T-helper 9 cell (primary cell): ENCODE measurements at places on chromosomes 7 and 10.

DNA sequence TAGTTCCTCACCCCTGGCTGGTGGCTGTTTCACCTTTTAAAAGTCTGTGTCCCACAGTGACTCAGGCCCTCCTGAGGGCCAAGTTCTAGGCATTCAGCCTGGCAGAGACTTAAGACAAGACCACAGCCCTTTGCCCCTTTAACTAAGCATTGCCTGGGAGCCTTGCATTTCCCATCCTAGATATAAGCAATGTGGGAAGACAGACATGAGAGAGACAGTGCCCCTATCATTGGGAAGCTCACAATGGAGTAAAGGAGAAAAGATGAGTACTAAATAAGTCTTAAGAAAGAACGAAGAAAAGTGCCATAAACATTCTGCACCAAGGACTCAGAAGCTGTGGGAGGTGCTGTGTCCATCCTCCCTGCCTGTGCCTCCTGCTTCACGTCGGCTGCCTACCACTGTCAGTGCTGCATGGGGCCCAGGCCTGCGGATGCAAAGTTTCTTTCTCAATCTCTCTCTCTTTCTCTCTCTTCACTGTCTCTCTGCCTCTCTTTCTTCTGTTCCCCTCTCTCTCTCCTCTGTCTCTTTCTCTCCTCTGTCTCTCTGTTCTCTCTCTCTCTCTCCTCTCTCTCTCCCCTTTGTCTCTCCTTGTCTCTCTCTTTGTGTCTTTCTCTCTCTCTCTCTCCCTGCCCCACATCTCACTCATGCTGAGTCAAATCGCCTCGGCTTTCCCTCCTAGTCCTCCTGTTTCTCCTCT, 21.5 kb downstream of the GPRIN2 start:
- DNase-seq = no peak

GRCh38 chr10:106866244-106866845, 298.2 kb downstream of the SORCS1 start:
- DNase-seq = no peak

DNA sequence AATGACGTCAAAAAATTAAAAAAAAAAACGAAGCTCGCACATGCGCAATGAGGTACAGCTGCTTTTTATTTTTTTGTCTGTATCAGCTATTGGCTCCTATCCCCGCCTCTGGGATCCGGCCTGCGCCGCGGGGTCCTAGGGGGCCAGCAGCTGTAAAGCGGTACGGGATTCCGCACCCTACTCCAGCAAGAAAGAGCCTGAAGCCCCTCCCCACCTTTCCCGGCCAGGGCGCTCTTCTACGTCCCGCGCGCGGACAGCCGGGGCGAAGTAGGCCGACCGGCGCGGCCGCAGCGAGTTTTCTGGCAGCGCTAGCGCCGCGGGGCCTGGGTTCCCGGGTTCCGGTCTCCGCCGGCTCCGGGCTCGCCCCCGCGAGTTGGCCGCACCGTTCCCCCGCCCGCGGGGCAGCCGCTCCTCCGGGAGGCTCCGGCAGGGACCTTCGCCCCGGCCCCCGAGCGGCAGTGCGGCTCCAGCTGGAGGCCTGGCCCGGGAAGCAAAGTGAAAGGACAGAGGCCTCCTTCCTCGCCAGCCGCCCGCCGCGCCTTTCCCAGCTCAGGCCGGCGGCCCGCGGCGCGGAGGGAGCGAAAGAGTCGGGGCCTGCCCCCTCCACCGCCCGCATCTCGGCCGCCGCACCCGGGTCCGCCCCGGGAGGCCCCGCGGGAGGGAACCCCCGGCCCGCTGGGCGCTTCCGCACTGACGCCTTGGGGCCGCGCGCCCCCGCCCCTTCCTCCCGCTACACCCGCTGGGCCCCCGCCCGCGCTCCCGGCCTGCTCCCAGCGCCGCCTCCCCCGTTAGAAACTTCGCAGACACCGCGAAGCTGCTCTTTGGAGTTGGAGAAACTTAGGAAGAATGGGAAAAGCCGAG, 4.7 kb upstream of the SPAG6 start:
- peak; percentile 43 for DNase-seq

DNA sequence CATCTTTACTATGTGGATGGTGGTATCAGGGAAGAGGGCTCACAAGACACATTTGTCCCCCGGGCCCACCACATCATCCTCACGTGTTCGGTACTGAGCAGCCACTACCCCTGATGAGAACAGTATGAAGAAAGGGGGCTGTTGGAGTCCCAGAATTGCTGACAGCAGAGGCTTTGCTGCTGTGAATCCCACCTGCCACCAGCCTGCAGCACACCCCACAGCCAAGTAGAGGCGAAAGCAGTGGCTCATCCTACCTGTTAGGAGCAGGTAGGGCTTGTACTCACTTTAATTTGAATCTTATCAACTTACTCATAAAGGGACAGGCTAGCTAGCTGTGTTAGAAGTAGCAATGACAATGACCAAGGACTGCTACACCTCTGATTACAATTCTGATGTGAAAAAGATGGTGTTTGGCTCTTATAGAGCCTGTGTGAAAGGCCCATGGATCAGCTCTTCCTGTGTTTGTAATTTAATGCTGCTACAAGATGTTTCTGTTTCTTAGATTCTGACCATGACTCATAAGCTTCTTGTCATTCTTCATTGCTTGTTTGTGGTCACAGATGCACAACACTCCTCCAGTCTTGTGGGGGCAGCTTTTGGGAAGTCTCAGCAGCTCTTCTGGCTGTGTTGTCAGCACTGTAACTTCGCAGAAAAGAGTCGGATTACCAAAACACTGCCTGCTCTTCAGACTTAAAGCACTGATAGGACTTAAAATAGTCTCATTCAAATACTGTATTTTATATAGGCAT, 9.1 kb upstream of the CSGALNACT2 start:
- no peak for DNase-seq

- no peak for DNase-seq
Observed at GRCh38 chr10:122014652-122015248, 25.8 kb downstream of the TACC2 start.

DNA sequence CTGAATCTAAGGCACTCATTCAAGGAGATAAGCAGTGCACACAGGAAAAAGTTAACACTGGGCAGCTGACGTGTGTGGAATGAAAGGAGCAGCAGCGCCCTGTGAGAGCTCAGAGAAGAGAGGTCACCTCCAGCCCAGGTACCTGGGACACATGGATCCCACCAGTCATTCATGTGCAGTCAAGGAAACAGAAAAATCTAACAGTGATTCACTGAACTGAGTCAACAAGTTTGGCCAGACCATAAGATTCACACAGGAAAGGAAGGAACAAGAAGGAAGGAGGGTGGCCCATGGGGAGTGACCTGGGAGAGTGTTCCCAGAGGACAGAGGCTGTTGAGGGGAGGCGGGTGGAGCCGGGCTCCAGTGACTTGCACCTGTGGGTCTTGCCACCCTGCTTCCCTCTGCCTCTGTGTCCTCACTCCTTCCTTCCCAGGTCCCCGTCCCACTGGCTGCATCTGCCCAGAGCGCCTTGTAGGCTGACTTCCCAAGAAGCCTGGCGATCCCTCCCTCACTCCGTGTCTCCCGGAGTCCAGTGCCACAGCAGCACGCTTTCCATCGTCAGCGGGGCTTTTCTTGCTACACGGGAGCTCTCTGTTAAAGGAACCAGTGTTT, 27.7 kb downstream of the RNF32 start:
- no peak for DNase-seq

- peak; percentile 45 for DNase-seq
Observed at GRCh38 chr7:50418086-50418515, 32.0 kb downstream of the FIGNL1 start.

- no peak for DNase-seq
Observed at GRCh38 chr10:1293636-1294435, 237.7 kb downstream of the WDR37 start.

GRCh38 chr10:62000037-62000603, 98.6 kb downstream of the ARID5B start:
- no peak for DNase-seq

GRCh38 chr10:64067009-64067606, 545.9 kb downstream of the REEP3 start:
- DNase-seq = no peak

GRCh38 chr7:25940086-25940906, 211.7 kb upstream of the NFE2L3 start:
- DNase-seq = no peak

GRCh38 chr7:88322151-88322550, 15.5 kb upstream of the STEAP4 start:
- no peak for DNase-seq

DNA sequence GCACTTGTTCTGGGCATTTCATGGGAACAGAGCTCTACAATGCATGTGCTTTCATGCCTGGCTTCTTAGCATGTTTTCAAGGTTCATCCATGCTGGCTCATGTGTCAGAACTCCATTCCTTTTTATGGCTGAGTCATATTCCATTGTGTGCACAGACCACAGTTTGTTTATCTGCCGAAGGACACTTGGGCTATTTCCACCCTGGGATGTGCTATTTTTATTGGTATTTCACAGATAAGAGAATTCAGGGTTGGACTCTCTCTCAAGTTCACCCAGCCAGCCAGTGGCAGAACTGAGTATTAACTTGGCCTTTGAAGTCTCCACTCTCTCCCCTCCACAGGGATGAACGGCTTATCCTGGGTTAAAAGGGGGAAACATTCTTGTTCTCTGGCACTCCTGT, 190.7 kb upstream of the GPR26 start:
- no peak for DNase-seq

GRCh38 chr10:121205625-121206024, 354.5 kb downstream of the WDR11 start:
- DNase-seq = no peak

DNA sequence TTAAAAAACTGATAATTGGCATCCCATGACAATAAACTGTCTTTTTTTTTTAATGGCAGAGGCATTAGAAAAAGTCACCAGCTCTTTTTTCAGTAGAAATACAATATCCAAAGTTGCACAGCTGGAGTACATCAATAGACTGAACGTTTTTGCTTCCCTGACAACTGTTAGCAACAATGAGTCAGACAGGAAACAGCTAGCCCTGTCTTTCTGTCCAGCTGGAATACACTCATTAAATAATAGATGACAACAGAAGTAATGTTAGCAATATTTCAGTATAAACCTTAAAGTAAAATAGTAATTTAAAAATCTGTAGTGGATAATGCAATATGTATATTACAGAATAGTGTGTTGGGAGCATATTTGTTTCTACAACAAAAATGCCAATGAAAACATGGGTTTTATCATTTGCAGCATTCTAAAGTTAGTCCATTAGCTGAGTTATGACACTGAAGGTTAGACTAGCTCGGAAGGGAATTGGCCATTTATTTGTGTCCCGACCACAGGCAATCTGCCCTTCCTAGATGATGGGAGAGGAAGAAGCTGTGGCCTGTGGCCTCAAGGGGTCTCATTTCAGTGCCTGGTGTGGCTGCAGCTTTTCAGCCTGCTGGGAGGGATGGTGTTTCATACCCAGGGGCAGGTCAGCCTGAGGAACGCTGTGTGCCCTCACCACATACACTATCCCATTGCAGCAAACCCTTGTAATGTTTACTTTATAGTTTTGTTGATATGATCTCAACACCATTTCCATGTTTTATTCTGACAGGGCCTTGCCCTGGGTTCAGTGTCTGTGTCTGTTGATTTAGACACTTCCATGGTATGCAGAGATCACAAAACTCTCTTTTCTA, 173.3 kb downstream of the SLC16A9 start:
- no peak for DNase-seq

- DNase-seq = no peak
Observed at GRCh38 chr10:126398924-126399323, 10.6 kb upstream of the ADAM12 start.

- no peak for DNase-seq
Observed at GRCh38 chr7:151790830-151791620, 85.9 kb downstream of the PRKAG2 start.

DNA sequence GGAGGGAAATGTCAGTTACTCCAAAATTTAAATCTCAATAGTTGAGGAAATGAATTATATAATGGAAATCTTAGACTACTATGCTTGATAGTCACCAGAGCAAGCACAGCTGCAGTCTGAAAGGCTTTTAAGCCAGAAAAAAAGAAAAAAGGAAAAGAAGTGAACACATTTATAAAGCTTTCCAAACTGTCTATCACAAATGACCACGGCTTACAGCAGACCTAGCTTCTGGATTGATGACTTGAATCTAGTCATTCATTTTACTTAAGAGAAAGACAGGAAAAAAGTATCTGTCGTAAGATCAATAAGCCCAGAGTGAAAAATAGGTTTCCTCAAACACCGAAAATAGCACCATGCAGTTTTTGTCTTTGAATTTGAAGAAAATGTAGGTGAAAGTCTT, 67.9 kb upstream of the OGDHL start:
- DNase-seq = no peak

- DNase-seq = no peak
Observed at GRCh38 chr10:100339236-100339635, 7.8 kb upstream of the SCD start.

GRCh38 chr10:131041441-131041840, 270.1 kb downstream of the TCERG1L start:
- DNase-seq = no peak

DNA sequence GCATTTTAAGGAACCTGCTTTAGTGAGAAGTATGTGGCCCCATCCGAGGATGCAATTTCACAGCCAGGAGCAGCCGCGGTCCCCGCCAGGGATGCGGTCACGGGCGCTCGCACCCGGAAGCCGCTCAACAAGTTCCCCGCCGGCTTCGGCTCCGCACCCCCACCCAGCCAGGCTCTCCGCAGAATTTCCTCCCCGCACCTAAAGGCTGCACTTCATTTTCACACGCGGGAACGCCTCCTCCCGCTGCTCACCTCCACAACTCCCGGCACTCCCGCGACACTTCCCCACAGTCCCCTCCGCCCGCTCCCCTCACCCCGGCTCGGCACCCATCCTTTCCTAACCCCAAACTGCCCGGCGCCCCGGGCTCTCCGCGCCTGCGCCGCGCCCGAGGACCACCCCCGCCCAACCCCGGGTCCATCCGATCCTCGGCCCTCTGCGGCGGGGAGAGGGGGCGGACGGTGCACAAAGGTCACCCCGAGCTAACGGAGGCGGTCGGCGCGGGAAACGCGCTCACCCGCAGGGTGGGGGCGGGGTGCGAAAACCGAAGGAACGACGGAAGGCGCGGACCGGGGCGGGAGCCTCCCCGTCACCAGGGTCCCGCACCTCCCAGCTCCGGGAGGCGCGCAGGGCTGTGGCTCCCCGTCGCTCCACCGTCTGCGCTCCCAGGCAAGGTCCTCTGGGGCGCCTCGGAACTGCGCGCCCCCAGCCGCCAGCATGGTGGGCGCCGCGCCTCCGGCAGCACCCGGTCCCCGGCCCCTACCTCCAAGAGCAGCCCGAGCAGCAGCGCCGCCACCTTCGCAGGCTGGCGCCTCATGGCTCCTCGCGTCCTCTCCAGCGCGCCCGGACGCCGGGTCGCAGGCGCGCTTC, 558 bp downstream of the VOPP1 start:
- peak; percentile 64 for DNase-seq

- no peak for DNase-seq
Observed at GRCh38 chr10:49500412-49500811, 38.5 kb downstream of the ERCC6 start.

- DNase-seq = no peak
Observed at GRCh38 chr7:151291206-151291605, 42.7 kb upstream of the SMARCD3 start.

DNA sequence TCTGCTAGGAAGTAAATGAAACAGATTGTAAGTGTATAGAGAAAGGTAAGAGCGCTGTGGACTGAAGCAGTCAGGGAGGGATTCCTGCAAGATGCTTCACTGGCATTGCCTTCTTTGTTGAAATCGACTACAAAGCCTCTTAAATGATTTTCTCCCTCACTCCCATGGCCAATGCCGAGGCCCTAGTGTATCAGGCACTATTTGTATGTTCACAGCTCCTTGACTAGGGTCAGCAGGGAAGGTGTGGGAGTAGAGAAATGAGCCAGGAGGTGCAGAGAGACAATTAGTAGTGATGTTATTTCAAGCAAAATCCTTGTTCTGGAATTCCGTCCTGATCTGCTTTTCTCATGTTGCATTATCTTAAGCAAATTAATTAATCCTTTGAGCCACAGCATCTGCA, 22.9 kb upstream of the DUSP5 start:
- DNase-seq = no peak
